ENCODE measurements at places on chromosomes 11 and 22. TPM values are rescaled to one million over a fixed set of nuclear protein-coding genes. Genes with fewer than 3 reads are reported as not detected.

DNA sequence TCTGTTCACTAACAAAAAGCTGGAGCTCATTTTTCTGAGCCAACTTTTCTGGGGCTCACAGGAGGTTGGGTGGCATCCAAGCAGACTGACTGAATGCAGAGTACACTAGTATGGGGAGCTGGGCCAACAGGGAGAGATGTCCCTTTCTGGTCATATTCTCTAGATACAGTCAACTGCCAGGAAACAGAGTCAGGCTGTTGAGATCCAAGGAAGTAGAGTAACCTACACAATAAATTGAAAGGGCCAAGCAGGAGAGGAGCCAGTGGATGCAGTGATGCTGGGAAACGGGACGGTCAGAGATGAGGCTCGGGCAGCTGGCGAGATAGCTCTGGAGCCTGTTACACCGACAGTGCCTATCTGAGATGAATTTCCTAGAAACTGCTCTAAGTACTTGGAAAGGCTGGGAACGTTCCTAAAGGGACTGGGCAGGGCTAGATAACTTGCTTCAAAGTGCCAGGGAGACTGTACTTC lies 71.1 kb downstream of the LARGE2 start:
- H3K27me3 ChIP-seq, result no peaks in the 10 kb centered on the region
- DNase-seq, result no peak
- no peaks in the 10 kb centered on the region for H3K36me3 ChIP-seq

GRCh38 chr11:72218251-72218745 lies 1.7 kb downstream of the FOLR2 start:
- H3K4me1 ChIP-seq, result peaks cover 8% of the 10 kb centered on the region
- no peak overlapping the region for H3K4me3 ChIP-seq
- DNase-seq, result no peak
- H3K27ac ChIP-seq, result peak overlapping the region; percentile 9
- no peaks in the 10 kb centered on the region for H3K36me3 ChIP-seq

DNA sequence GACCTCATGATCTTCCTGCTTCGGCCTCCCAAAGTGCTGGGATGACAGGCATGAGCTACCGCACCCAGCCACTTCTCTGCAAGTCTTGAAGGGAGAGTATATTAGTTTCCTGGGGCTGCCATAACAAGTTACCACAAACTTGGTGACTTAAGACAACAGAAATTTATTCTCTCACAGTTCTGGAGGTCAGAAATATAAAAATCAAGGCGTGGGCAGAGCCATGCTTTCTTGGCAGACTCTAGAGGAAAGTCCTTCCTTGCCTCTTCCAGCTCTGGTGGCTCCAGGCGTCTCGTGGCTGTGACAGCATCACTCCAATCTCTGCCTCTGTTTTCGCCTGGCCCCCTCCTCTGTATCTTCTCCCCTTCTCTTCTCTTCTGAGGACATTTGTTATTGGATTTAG lies 110.2 kb upstream of the NAV2 start:
- H3K36me3 ChIP-seq, result no peaks in the 10 kb centered on the region
- no peak overlapping the region for H3K4me3 ChIP-seq
- H3K4me1 ChIP-seq, result no peaks in the 10 kb centered on the region
- H3K27me3 ChIP-seq, result no peaks in the 10 kb centered on the region
- DNase-seq, result no peak
- H3K27ac ChIP-seq, result no peak overlapping the region

DNA sequence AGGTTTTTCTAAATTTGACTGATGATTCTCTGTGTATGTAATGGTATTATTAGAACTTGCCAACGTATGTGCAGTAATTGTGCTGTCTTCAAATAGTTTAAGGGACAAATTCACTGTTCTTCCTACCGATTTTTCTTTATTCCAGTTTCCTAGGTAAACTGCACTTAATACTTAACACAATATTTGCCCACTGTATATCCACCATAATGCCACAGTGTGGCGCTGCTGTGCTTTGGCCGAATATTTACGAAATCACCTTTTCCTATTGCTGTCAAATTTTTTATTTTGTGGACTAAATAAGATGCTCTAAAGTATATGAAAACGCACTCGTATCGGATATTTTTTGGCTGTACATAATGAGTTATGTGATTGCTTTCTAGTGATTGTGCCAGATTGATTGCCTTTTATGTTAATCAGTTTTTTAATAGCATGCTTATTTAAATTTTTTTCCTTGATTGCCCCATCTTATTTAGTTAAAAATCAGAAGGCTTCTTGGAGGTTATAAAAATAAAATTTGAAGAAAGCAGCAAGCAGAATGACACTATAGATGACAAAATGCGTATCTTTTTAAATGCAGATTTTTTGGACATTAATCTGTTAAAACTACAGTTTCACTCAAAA lies 10.5 kb downstream of the AASDHPPT start:
- H3K4me1 ChIP-seq, result peaks cover 30% of the 10 kb centered on the region
- H3K27ac ChIP-seq, result no peak overlapping the region
- H3K4me3 ChIP-seq, result no peak overlapping the region
- H3K27me3 ChIP-seq, result no peaks in the 10 kb centered on the region

GRCh38 chr22:28373831-28374230 lies 305.8 kb downstream of the TTC28 start:
- H3K36me3 ChIP-seq, result no peaks in the 10 kb centered on the region
- no peak overlapping the region for H3K27ac ChIP-seq
- H3K4me3 ChIP-seq, result no peak overlapping the region
- no peak for DNase-seq

DNA sequence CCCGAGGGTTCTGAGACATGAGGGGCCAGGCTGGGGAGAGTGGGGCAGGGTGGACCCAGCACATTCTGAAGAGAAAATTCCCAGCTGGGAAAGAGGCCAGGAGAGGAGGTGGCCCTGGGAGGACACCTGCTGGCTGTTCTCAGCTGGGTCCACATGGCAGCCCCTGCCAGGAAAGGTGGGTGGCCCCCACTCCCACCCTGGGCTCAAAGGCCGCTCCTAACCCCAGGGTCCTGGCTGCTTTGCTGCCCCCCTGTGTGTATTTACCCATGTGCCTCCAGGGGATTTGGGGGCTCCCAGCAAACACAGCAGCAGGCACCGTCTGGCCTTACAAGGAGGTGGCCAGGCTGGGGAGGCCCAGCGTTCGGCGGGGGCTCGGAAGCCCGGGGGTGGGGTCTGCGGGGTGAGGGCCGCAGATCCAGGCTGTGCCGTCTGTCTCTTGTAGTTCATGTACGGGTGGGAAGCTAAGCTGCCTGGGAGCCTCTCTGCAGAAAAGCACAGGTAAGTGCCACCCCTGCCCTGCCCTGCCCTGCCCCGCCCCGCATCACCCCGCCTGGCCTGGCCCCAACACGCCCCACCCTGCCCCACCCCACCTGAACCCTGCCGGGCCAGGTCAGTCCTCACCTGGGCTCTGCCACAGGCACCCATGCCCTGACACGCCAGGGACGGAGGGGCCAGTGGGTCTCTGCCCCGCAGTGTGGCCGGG lies 10.6 kb downstream of the MUC5B start:
- no peaks in the 10 kb centered on the region for H3K36me3 ChIP-seq
- H3K4me3 ChIP-seq, result no peak overlapping the region
- H3K27ac ChIP-seq, result no peak overlapping the region
- peak; percentile 52 for DNase-seq
- H3K27me3 ChIP-seq, result no peaks in the 10 kb centered on the region
- H3K4me1 ChIP-seq, result no peaks in the 10 kb centered on the region

DNA sequence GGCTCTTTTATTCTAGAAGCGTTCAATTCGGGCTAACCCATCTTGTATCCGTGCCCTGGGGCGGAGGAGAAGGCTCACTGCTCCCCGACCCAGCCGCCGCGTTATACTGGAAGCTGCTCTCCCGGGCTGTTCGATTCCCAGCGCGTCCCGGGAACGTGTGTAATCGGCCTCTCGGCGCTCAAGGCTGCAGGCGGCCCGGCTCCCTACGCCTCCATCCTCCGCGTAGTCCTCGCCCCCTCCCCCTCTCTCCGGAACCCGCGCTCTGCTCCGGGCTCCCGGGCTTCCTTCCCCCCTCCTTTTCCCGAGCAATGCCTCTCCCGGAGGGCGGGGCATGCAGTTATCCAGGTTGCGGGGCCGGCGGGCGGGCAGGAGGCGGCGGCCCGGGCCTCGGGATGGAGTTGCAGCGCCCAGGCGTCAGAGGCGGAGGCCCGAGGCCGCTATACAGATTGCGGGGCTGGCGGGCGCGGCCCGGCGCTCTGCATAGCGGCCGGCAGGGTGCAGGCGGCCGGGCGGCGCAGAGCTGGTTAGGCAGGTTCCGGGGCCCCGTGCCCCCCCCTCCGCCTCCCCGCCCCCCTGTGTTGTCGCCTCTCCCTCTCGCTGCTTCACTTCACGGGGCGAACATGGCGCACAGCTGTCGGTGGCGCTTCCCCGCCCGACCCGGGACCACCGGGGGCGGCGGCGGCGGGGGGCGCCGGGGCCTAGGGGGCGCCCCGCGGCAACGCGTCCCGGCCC lies at the start of gene KMT2A:
KMT2A (plus strand) TSS at position 600 of the 732 bp plus-strand sequence; CDS start at position 621, 21 bp downstream.
- H3K36me3 ChIP-seq, result no peaks in the 10 kb centered on the region
- H3K4me3 ChIP-seq, result peak within 1 kb of the TSS; percentile 99
- H3K27ac ChIP-seq, result peak within 1 kb of the TSS; percentile 87
- DNase-seq, result peak; percentile 94
- peaks cover 4% of the 10 kb centered on the region for H3K27me3 ChIP-seq
- H3K4me1 ChIP-seq, result peaks cover 39% of the 10 kb centered on the region

DNA sequence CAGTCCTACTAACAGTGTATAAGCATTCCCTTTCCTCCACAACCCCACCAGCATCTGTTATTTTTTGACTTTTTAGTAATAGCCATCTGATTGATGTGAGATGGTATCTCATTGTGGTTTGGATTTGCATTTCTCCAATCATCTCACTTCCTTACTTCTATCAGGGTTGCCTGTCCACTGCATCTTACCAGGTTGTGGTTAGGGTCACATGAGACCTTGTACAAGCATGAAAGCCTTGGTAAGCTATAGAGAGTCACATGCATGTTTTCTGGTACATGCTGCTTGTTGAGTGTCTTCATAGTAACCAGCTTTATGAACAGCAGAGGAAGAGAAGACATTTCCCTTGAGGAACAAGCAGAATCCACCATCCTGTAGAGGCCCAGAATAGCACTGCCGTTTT lies 102.9 kb upstream of the PAX6 start:
- H3K27me3 ChIP-seq, result no peaks in the 10 kb centered on the region
- H3K4me3 ChIP-seq, result no peak overlapping the region
- H3K36me3 ChIP-seq, result no peaks in the 10 kb centered on the region
- DNase-seq, result no peak

MAPK8IP2 gene
- 4.1 TPM for total RNA-seq

TMEM223 gene
- total RNA-seq, result 11.3 TPM

CAVIN3 gene
- total RNA-seq, result 75.1 TPM
